NCI-H774 (cell line): ENCODE measurements at places on chromosomes 4 and X.

DNA sequence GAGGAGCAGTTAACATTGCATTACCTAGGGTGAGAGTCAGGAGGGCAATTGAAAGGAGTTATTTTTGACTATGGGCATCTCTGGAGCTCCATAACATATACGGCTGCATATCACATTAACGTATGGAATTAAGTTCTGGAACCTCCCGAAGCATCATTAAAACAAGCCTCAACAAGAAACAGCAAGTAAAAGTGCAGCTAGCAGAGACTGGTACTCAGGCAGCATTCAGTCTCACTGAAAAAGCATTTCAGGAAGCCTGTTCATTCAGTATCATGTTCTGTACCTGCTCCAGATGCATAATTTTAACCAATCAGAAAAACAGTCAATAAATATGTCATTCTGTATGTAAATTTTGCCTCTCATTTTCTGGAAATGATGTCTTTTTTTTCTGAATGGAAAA lies 299.6 kb downstream of the EPHA5 start:
- no peak for DNase-seq

DNA sequence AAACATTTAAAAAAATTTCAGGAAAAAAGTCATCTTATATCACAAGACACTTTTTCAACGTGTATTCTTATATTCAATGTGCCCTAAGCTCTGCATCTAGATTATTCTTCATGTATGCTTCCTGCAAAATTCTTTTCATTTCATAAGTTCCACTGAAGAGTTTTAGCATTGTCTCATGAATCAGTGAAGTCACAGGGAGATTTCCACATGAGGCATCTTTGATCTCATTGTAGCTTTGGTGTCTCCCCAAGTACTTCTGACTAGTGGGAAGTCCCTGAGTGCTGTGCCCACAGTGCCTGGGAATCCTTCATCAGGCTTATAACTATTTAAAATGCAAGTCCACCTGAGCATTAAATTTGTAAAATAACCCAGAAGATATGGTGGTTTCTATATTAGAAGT lies 123.8 kb downstream of the MAD2L1 start:
- no peak for DNase-seq

GRCh38 chr4:2247128-2248043 lies 5.5 kb upstream of the HAUS3 start:
- no peak for DNase-seq

- DNase-seq = peak; percentile 44
Measured at GRCh38 chrX:19682712-19683331, 167.5 kb upstream of the MAP3K15 start.

DNA sequence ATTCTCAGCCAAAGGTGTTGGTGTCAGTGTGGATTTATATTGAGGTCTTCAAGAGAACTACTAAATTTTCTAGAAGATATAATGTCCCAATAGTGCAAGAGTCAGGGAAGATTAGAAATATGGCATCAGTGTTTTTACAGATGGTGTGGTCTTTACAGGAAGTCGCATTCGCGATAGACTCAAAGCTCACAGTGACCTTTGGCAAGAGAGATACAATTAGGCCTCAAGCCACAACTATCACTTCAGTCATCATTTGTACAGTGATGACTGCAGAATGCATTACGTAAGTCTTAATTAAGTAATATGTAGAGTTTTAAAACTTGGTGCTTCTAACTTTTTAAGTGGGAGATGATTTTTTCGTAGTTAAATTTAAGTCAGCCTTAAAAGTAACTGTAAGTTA lies 237.2 kb upstream of the FSTL5 start:
- no peak for DNase-seq

- DNase-seq = no peak
Measured at GRCh38 chr4:87908336-87908735, 67.2 kb upstream of the SPP1 start.

DNA sequence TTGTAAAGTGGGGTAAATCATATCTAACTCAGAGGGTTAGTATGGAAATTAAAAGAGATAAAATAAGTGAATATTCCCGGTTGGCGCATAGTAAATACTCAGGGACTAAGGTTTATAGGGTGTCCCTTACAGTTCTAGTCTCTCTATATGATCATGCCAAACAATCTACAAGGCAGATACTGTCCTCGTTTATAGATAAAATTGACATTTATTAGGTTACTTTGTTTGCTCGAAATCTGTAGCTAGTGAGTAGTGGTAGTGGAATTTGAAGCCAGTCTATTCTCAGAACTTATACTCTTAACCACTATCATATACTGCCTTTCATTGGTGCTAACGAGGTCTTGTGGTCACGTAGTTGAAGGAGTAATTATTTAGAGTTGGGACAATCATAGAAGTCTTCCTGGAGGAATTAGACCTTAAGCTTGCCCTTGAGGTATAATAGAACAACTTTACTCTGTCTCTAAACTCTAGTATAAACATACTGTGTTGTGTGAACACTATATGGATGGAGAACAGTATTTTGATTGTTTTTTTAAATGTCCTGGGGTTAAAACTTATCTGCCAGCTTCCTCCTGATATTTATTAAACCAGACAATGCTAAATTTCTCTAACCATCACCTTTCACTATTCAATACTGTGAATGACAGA lies 324.0 kb downstream of the STIM2 start:
- no peak for DNase-seq

DNA sequence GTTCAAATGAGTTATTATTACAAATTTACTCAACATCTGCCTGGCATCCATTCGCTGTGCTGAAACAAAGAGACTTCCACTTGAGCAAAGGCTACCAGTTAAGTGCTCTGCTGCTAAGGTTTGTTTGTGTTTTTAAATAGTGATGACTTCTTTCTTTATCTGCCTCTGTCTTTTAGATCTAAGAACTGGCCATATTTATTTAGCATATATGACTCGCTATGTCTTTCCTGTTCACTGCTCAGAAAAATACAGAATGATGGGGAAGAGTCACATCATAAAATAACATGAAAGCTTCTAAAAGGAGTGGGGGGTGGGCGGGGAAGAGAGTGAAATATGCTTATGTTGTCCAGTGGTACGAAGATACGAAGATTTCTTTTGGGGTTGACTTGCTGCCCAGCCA lies 322.2 kb downstream of the GPAT3 start:
- no peak for DNase-seq

- no peak for DNase-seq
Measured at GRCh38 chrX:71604141-71604540, 14.2 kb downstream of the CXCR3 start.

GRCh38 chr4:123785538-123785937 lies 388.9 kb downstream of the SPRY1 start:
- DNase-seq = no peak

GRCh38 chrX:17680732-17681413 lies 56.4 kb upstream of the SCML1 start:
- DNase-seq = no peak

- DNase-seq = no peak
Measured at GRCh38 chr4:44996276-44996845, 270.0 kb upstream of the GNPDA2 start.

- no peak for DNase-seq
Measured at GRCh38 chr4:85701861-85702321, 226.9 kb downstream of the ARHGAP24 start.

DNA sequence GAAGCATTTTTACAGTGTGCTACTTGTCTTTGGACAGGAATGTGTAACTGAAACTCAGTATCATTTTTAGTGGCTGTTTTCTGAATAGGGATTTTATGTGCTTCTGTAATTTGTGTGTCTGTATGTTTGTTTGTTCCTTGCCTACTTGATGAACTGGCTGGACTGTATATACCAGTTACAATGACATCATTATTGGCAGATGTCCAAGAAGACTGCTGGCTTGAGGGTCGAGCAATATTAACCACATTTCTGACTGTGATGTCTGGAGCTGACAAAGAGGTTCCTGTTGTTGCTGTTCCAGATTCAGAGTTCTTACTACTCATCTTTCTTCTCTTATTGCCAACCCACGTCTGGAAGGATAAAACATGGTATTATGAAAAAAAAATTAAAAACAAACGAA lies 33.0 kb downstream of the HDX start:
- no peak for DNase-seq

DNA sequence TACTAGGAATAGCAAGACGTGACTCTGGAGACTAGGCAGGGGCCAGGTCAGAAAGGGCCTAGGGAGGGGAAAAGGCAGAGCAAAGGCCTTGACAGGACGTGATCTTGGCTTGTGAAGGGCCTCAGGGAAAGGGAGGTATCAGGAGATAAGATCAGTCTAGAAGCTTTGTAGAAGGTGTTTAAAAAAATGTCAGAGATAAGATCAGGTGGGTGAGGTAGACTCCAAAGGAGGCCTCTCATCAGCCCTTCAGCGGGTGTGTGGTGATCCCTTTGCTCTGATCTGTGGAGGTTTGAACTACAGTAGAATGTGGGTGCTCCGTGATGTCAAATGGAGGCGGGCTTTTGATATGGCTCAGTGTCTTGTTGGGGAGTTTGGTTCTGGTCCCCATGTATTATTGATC lies 78.8 kb upstream of the PRPS1 start:
- no peak for DNase-seq

DNA sequence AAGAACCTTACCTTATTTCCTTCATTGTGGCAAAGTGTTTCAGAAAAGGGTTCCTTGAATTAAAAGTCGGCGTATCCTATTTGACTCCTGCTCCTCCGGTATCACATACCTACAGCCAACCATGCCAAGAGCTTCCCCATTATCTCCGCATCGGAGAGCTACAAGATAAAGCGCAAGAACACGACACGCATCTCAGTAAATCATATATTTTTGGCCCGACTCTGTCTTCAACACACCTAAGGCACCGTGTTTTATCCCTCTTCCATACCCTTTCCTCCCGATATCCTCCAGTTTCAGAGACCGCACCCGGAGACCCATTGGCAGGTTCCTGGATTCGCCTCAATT lies 497 bp upstream of the THAP9 start:
- DNase-seq = peak; percentile 12

DNA sequence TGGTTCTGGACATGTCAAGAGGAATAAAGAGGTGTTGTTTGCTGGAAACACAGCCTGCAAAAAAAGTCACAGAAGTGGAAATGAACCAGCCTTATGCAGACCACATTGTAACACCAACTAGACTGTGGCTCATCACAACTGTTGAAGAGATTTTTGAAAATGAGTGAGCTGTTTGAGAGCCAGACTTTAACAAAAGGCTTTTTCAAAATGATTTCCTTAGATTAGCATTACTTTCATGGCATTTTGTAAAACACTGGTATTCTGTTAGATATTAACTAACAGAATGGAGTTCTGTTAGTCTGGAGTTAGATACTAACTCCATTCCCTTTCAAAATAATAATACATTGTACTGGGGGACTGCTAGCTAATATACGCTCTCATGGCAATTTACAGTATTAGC lies 60.6 kb upstream of the GABRA2 start:
- no peak for DNase-seq

GRCh38 chrX:40420899-40421729 lies 159.7 kb upstream of the ATP6AP2 start:
- no peak for DNase-seq

- no peak for DNase-seq
Measured at GRCh38 chr4:95085124-95085833, 327.5 kb downstream of the BMPR1B start.
